ENCODE measurements at places on chromosomes 13 and 19.

GRCh38 chr13:42551611-42552010, 22.3 kb upstream of the TNFSF11 start:
- DNase-seq, result no peak

- DNase-seq, result no peak
Measured at GRCh38 chr19:37098570-37098969, 20.3 kb downstream of the ZNF420 start.

DNA sequence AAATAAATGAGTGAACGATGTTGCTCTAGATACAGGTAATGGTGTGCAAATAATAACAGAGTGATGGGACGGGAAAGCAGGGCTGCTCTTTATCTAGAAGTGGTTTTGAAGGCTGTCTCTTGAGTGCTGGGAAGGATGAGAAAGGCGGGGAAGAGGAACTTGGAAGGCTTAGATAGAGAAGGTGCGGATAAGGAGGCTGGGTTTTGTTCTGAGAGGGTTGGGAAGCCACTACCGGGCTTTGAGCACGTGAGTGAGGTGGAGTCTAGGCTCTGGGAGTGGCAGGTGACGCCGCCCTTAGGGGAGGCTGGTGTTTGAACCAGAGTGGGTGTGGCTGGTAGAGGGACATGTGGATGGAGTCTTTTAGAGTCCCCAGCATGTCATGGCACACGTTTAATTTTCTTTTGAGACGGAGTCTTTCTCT, 811 bp downstream of the ARMC6 start:
- DNase-seq, result no peak

GRCh38 chr19:47432091-47432490, 12.8 kb upstream of the MEIS3 start:
- DNase-seq, result no peak

GRCh38 chr19:14410091-14411051, 8.8 kb downstream of the DDX39A start:
- DNase-seq, result no peak

DNA sequence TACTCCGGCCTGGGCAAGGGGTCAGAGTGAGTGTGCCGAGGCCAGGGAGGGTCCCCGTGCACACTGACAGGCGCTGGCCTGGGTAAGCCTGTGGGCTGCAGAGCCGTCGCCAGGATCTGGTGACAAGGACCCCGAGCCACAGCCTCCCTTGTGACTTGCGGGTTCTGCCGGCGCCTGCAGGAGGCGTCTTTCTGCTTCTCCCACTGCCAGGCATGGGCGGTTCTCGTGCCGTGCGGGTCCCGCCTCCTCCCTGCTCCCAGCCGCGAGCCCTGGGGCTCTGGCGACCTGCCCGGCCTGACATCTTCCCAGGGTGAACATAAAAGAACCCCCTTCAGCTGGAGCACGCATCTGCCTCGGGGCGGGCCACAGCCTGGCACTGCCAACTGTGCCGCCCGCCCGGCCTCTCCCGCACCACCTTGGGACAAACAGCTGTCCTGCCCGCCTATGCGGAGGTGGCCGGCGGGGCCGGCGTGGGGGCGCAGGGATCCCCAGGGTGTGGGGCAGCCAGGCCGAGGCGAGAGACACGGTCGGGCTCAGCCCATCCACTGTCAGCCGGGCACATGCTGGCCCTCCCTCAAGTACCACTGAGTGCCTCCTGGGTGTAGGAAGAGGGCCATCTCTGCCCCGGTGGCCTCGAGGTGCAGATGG, 1.5 kb upstream of the HCN2 start:
- DNase-seq, result no peak

GRCh38 chr19:42075364-42075615, 676 bp upstream of the ZNF574 start:
- DNase-seq, result no peak

DNA sequence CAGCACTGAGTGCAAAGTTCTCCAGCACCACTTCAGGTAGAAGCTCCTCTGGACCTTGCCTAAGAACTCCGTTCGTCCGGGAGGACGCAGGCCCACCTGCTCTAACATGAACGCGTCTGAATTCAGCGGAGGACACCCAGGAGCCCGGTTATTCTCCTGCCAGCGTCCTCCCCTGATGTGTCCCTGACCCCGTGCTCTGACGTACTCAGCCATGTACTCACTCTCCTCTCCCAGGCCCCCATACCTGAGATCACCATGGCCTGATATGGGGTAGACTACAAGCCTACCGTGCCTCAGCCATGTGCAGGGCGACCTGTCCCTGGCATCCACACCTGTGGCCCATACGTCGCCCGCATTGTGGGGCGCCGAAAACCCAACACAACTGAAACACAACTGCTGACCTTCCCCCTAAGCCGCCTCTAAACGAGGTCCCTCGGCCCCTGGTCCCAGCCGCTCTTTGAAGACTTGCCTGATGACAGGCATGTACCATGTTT, 744 bp upstream of the ZNF584 start:
- no peak for DNase-seq

- no peak for DNase-seq
Measured at GRCh38 chr13:90553159-90553558, 794.3 kb upstream of the MIR17HG start.

- DNase-seq, result no peak
Measured at GRCh38 chr19:43774103-43774939, 6.5 kb downstream of the KCNN4 start.

- no peak for DNase-seq
Measured at GRCh38 chr19:4586691-4587090, 27.2 kb upstream of the SEMA6B start.

- no peak for DNase-seq
Measured at GRCh38 chr19:39479916-39480315, 722 bp upstream of the TIMM50 start.

DNA sequence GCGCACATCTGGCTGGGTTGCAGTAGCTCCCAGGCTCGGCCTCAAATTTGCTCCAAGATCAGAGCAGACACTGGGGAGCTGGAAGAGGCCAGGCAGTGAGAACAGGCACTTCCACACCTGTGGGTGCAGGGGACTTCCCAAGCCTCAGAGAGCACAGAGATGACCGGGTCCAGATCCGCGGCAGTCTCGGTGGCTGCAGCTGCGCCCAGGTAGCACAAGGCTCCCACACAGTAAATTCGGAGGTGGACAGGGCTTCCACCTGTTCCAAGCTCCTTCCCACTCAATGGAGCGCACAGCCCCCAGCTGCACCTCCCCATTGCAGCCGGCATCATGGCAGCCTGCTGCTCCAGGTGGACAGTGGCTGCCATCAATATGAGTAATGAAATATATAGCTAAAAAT, 1417.4 kb upstream of the SLC10A2 start:
- no peak for DNase-seq

DNA sequence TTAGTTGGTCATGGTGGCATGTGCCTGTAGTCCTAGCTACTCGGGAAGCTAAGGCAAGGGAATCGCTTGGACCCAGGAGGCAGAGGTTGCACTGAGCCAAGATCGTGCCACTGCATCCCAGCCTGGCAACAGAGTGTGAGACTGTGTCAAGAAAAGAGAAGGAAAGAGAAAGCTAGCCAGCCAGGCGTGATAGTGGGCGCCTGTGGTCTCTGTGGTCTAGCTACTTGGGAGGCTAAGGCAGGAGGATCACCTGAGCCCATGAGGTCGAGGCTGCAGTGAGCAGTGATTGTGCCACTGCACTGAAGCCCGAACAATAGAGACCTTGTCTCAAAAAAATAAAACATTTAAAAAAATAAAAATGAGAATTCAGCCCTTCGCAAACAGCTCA, 33.3 kb downstream of the TIMM13 start:
- DNase-seq, result no peak

- no peak for DNase-seq
Measured at GRCh38 chr19:33630880-33631608, 9.3 kb downstream of the CHST8 start.

GRCh38 chr13:72792640-72793039, 10.7 kb downstream of the PIBF1 start:
- no peak for DNase-seq

DNA sequence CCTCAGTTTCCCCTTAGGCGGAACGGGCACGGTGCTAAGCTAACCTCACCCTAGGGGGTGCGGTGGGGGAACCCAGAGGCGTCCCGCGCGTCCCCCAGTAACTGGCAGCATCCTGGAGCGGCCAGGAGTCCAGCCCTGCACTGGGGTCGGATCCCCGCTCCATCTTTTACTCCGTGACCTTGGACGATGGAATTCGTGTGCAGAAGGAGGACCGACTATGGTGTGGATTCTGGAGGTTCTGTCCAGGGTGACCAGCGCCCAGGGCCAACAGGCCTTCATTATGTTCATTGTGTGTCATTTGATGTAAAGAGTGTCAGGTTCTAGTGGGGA, 630 bp downstream of the SPPL2B start:
- no peak for DNase-seq

- DNase-seq, result no peak
Measured at GRCh38 chr13:112634102-112634501, 46.1 kb upstream of the TUBGCP3 start.

DNA sequence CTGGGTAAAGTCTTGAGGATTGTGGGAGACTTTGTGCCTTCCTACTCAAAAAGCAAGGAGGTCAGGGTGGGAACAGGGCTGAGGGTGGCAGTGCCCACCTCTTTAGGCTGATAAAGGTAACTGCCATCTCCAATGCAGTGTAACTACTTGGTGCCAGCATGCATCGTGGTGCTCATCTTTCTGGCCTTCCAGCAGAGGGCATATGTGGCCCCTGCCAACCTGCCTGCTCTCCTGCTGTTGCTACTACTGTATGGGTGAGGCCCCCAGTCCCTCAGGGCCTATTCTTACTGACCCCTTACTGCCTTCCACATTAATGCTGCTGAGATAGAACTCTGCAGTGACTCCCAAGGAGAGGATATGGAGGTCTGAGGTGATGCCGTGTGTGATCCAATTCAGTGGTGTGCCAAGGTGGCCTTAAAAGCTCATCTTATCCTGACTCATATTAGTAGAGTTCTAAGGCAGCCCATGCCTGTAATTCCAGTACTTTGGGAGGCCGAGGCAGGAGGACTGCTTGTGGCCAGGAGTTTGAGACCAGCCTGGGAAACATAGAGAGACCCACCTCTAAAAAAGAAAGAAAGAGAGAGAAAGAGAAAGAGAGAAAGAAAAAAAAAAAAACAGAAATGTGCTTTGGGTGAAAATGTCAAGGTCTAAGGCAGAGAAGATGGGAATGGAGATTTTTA, 9.7 kb upstream of the ARHGAP45 start:
- DNase-seq, result no peak

- no peak for DNase-seq
Measured at GRCh38 chr19:6588508-6589345, 2.2 kb downstream of the CD70 start.

DNA sequence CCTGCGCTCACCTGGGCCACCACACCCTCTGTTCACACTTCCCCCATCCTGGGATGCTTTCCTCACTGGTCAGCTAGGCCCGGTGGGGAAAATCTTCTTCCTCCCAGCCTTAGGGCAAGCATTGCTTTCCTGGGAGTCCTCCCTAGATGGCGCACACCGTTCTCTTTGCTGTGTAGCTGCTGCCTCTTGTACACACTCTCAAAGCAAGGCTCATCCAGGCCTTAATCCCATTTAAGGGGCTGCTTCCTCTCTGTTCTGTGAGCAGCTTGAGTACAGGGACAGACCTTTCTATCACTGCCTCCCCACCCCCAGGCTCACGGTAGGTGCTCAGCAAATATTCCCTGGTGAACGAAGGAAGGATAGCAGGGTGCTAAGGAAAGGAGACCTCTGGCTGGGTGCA, 11.1 kb downstream of the SLC7A10 start:
- no peak for DNase-seq

DNA sequence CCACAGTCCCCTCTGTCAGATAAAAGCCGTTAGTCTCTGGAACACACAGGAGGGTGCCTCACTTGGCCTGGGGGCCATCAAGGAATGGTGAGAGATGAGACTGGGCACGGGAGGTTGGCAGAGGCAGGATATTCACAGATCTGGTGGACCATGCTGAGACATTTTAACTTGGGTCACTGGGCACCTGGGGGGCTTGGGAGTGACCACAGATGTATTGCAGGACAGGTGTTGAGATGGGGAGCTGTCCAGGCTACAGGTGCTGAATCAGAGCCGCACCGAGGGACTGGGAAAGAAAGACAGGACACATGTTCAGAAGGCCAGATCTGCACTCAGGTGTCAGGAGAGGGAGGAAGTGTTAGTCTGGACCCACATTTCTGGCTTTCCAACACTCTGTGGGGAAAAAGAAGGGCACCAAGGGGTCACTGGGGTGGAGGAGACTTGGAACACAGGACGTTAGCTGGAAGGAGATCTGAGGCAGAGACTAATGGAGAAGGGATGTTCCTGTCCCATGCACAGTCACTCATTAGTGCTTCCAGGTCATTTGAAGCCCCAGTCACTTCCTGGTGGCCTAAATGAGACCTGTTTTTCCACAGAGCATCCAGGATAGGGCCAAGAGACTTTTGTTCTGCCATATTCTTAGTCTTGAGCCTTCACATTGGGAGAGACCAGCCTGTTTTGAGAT, 56.1 kb downstream of the CHST8 start:
- DNase-seq, result no peak

GRCh38 chr13:75319254-75319653, 162.7 kb downstream of the TBC1D4 start:
- DNase-seq, result no peak

- no peak for DNase-seq
Measured at GRCh38 chr19:39645800-39646411, 9.8 kb upstream of the LGALS16 start.

GRCh38 chr19:42472402-42473147, 29.8 kb upstream of the CXCL17 start:
- DNase-seq, result no peak

- DNase-seq, result no peak
Measured at GRCh38 chr13:80612804-80613203, 271.9 kb upstream of the SPRY2 start.

- DNase-seq, result no peak
Measured at GRCh38 chr13:65036999-65037398, 2193.1 kb downstream of the PCDH9 start.

DNA sequence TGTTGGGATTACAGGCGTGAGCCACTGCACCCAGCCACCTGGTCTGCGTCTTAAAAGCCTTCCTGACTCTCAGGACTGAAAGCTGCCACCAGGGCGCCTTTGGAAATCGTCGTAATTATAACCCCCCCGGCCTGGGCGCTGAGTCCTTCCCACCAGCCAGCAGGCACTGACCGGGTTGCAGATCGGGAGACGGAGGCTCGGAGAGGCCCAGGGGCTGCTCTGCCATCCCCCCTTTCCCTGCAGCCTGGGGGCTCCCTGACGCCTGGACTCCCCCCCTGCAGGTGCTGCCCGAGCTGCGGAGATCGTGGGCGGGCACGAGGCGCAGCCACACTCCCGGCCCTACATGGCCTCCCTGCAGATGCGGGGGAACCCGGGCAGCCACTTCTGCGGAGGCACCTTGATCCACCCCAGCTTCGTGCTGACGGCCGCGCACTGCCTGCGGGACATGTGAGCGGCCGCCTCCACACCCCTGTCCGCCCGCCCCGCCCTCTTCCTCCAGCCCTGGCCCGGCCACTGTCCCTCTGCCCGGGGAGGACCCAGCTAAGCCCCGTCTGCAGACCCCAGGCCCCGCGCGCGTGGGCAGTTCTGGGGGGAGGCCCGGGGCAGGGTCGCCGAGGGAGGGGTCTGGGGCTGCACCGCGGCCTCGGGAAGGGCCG, 2.5 kb downstream of the PRTN3 start:
- DNase-seq, result no peak

DNA sequence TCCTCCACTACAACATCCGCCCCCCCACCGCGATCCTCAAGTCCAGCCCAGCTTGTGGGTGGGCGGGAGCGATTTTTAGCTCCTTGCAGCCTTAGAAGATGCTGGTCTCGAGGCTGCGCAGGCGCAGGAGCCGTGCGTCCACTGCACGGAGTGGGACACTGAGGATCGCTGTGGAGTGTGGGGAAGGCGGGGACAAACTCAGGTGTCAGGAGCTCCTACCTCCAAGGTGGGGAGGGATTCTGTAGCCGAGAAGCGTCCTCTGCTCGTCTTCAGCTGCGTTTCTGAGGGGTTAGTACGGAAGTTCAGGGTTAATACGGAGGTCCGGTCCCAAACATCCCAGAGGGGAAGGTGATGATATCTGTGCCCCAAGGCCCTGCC, at the start of gene RTBDN:
Gene RTBDN, minus strand, starts transcription at position 14 of the 378 bp plus-strand sequence. CDS start 4,600 bp downstream, outside the sequence.
- DNase-seq, result no peak

- DNase-seq, result no peak
Measured at GRCh38 chr13:102386461-102386860, 15.4 kb downstream of the FGF14 start.
